ENCODE measurements at places on chromosomes 5 and 9.

DNA sequence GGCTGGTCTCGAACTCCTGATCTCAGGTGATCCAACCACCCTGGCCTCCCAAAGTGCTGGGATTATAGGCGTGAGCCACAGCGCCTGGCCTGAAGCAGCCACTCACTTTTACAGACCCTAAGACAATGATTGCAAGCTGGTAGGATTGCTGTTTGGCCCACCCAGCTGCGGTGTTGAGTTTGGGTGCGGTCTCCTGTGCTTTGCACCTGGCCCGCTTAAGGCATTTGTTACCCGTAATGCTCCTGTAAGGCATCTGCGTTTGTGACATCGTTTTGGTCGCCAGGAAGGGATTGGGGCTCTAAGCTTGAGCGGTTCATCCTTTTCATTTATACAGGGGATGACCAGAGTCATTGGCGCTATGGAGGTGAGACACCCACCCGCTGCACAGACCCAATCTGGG lies 1.5 kb downstream of the CA9 start:
- no peak for DNase-seq

GRCh38 chr5:16936989-16937438 lies 926 bp upstream of the MYO10 start:
- DNase-seq, result no peak

DNA sequence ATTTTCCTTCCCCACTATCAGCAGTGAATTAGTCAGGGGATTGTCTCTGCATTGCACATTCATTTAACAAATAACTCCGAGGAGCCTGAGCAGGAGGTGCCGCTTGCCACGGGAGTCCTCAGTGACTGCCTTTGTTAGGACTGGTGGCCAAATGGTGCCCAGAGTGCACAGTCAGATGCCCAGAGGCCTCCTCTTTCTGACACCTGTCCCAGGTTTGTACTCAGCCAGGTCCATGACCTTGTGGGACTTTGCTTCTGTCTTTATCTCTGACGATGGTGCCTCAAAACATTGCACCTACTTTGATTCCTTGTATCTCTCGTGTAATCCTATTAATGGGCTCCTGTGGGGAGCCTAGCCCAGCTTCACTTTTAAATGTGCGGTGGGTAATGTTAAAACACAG lies 4.3 kb downstream of the SRD5A1 start:
- no peak for DNase-seq

- DNase-seq, result no peak
Observed at GRCh38 chr5:61820836-61821235, 485.2 kb upstream of the KIF2A start.

GRCh38 chr9:82101475-82101874 lies 112.9 kb downstream of the SPATA31D1 start:
- DNase-seq, result no peak

DNA sequence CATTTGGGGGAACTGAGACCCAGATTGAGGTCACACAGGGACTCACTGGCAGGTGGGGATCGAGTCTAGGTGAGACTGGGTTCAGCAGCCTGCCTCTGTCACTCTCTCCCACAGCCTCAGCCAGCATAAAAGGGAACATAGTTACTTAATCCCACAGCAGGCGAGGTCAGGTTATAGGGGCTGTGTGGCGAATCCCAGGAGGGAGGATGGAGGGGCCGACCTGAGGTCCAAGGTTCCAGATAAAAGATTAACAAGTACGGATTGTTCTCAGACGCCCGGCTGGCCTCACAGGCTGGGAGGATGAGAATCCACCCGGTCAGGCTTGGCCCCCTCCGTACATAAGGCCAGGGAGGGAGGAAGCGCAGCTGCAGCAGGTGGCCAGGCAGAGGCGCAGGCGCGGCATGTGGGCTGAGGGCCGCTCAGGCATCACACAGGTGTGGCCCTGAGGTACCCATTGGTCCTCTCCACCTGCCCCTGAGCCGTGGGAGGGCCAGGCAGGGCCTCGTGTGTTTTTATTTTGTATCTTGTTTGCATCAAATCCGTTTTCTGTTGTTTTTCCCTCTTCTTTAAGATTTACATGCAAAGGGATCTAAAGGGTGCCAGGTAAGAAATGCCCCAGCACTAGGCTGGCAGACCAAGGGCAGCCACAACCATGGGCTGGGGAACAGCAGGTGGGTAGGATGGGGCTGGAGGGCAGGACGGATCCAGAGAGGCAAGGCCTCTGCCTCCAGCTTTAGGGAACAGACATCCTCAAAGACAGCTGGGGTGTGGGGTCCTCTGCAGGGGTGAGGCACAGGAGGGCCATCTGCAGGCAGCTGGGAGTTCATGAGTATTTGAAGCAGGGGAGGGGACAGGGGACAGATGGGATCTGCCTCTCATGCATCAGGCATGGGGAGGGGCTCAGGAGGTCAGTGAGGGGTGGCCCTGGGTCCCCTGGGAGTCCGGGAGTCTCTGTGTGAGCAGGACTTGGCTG lies 3.6 kb downstream of the SUSD3 start:
- no peak for DNase-seq

GRCh38 chr9:91305596-91306295 lies 56.0 kb downstream of the AUH start:
- no peak for DNase-seq

- DNase-seq, result no peak
Observed at GRCh38 chr5:150500905-150501304, 7.0 kb upstream of the NDST1 start.

DNA sequence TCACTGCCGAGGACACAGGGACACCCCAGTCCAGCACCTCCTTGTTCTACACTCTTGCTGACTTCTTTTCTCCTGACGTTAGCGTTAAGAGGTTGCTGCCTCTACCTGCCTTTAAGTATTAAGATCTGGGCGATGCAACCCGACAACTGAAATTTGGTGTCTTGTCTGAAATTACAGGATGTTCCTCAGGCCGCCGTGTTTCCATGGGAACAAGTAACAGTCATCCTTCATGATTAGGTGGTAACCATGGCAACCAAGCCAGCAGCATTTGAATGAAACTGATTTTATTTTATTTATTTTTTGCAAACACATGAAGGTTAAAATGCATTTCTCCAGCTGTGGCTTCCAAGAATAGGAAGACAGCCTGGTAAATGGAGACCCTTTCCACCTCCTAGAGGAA lies 20.8 kb downstream of the DAB2IP start:
- no peak for DNase-seq

DNA sequence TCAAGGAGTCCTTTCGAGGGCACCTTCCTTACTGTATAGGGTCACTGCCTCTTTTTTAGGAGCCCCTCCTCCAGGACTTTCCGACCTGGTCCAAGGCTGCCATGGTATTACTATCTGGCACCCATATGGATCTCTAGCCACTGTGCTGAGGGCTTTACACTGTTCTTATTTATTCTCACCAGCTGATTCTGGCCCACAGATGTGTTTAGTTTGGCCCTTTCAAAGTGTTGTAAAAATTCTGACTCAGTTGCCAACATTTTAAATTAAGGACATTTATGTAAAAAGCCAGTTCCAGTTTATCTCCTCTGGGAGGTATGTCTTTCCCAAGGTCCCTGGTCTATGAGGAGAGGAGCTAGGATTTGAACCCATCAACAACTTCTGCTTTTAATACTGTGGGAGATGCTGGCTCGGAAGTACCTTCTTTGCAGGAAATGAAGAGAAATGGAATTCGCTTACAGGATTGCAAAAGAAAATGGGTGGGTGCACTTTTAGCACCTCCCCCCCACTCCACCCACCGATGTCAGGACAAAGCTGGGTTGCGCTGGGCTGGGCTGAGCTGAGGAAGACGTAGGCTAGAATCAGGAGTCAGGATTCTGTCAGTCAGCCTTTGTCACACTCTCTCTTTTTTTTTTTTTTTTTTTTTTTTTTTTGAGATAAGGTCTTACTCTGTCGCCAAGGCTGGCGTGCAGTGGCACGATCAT lies 7.8 kb downstream of the JADE2 start:
- DNase-seq, result no peak

DNA sequence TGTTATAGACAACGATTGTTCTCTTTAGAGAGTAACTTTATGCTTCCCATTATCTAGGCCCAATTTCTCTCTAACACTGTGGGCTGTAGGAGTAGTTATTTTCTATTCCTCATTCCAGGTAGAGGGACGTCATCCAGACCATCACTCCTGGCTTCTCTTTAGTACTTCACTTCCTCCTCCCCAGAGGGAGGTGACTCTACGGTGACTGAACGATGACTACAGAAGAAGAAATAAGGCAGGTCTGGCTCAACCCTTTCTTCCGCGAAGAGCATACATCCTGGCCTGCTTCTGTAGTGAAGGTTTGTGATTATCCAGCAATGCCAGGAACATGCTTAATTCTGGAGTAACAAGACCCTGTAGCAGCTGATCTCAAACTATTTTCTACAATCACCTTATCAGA lies 50.8 kb downstream of the HMGCR start:
- DNase-seq, result no peak

GRCh38 chr9:16898464-16898863 lies 28.0 kb upstream of the BNC2 start:
- DNase-seq, result no peak

- no peak for DNase-seq
Observed at GRCh38 chr5:59516161-59516560, 377.4 kb downstream of the PDE4D start.

DNA sequence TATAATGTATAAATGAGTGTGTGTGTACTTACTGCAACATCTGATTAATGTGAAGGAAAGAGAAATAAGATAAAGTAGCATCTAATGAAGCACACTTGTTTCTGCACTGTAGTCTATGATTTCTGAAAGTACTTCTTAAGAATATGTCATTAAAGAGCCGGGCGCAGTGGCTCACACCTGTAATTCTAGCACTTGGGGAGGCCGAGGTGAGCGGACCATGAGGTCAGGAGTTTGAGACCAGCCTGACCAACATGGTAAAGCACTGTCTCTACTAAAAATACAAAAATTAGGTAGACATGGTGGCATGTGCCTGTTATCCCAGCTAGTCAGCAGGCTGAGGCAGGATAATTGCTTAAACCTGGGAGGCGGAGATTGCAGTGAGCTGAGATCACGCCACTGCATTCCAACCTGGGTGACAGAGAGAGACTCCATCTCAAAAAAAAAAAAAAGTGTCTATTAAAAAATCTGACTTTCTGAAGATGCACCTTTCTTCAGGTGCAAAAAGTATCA lies 556.9 kb downstream of the PTPRD start:
- DNase-seq, result no peak

GRCh38 chr5:143605403-143606005 lies 202.0 kb upstream of the NR3C1 start:
- no peak for DNase-seq

GRCh38 chr5:50958852-50959457 lies 292.5 kb downstream of the PARP8 start:
- no peak for DNase-seq

GRCh38 chr9:70934642-70935041 lies 186.8 kb downstream of the TRPM3 start:
- no peak for DNase-seq

DNA sequence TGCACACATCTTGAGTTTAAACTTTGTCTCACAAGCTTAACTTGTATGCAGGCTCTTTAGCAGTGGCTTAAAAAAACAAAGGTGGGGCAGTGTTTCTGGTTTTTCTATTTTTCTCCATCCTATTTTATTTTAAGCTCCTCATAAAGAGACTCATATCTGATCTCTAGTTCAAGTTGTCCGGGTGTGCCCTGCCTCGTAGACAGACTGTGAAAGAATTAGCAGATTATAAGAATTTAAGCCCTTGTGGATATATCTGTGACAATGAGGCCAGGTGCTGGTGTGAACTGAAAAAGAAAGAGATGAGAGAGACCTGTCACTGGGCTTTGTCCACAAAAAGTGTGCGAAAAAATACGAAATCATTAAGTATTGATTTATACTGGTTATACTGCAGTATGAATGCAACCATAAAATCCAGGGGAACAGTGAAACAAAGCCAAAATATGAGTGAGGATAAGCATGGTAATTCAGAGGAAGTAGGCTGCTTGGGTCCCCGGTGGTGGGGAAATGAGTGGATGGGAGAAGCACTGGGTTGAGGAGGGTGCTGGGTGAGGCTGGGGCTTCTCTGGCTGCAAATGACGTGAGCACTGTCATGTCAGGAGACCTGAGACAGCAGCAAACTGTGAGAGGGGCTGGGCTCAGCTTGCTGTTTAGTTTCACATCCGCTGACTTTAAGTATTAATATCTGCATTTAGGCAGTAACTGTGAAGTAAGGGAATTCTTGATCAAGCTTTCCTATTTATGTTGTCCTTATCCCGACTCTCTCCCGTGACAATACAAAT lies 179.7 kb upstream of the ANKRD55 start:
- DNase-seq, result no peak

DNA sequence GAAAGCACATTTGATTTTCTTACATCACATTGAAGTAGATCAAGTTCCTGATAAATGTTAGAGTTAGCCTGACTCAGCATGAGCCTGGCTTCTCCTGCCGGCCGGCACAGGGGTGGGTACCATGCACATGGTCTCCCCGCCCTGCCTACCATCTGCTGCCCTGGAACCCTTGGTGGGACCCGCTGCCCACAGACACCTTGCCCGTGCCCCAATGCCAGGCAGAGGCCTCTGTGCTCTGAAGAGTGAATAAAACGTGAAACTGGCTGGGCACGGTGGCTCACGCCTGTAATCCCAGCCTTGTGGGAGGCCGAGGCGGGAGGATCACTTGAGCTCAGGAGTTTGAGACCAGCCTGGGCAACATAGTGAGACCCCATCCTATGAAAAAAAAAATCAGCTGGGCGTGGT lies 17.3 kb downstream of the EXD3 start:
- DNase-seq, result no peak

DNA sequence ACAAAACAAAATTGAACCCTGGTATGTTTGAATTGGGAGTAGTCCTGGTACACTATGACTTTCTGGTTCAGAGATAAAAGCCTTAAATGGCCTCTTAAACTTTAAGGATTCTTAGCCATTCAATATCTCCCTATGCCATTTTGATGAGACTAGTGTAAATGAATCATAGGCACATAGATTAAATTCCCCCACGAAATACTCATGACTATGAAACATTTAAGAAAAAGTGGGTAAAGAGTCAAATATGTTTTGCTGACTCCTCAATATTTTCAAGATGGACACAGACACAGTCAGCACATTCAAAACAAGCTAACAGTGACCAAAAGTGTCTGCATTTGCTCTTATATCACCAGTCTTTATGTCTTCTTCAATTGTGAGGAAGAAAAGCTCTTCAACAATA lies 278.3 kb downstream of the PDE4D start:
- DNase-seq, result no peak

GRCh38 chr9:121192959-121193640 lies 8.6 kb downstream of the RAB14 start:
- DNase-seq, result no peak

DNA sequence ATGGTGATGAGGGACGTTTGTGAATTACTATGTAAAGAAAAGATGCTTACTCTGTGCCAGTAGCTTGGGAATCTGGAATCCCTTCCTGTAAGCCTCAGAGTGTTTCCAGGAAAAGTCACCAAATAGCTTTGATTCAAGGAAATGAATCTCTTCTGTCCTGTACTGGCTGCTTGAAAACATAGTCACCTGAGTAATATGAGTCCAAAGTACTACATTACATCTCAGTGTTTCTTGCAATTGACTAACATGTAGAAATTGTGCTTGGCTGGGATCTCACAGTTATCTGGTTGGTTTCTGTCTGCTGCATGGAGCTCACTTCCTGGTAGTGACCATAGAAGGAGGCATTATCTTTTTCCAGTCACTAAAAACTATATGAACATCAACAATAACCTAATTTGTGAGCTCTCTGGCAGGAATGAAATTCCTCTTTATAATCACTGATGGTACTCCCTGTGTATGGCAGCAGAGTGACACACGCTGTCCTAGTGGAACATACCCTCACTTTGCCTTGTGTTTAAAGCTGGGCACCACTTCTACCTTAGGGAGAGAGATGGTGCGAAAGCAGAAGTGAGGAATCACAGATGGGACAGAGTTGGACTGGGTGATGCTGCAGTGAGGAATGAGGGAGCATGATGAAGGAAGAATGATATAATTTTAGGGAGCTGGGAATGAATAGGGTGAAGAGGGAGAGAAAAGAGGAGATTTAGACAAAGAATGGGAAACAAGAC lies 568.5 kb downstream of the RAB3C start:
- DNase-seq, result no peak

- no peak for DNase-seq
Observed at GRCh38 chr9:124708633-124709291, 62.3 kb downstream of the NR6A1 start.

Data from activated effector memory CD4-positive, alpha-beta T cell treated with Interleukin-2 at 50 U/mL for 16 hours (primary cell).